ENCODE measurements at places on chromosomes 6 and 20.

- no peak for DNase-seq
Measured at GRCh38 chr20:56157530-56158203, 90.9 kb upstream of the MC3R start.

DNA sequence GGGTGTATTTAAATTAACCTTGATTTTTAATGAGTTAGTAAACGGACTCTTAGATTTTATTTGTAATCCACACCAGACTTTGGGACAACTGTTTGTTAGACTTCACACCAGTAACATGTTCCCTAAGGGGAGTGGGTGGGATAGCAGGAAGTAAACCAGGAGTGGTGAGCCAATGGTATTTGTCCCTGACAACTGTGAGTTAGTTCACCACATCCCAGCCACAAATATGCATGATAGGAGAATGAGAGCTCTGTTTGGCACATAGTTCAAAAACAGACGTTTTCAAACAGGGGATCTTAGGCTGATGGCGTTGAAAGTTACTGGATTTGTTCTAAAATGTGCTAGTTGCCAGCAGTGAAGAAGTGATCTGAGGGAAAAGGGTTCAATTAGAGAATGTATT is 18.7 kb upstream of the COL10A1 start:
- DNase-seq: no peak

DNA sequence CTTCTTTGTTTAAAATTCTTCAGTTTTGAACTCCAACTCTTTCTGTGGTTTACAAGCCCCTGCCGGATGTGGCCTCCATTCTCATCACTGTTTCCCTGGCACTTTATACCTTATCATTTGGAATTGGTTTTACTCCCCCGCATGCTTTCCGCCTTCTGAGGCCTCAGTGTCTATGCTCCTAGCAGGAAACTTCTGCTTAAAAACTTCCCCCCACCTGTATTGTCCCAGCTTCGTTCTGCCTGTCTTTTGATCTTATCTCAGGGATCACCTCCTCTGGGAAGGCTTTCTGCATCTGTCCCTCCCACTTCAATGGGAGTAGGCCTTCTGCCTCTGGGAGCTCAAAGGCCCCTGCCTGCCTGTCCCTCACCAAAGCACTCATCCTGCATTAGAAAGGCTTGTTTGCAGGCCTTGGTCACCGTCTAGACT is 3.4 kb upstream of the ANGPT4 start:
- DNase-seq: no peak

- DNase-seq: no peak
Measured at GRCh38 chr6:117989086-117989485, 82.0 kb downstream of the SLC35F1 start.

GRCh38 chr6:45647341-45648261 is 269.9 kb upstream of the SUPT3H start:
- no peak for DNase-seq

GRCh38 chr6:69555088-69555638 is 241.6 kb downstream of the LMBRD1 start:
- DNase-seq: no peak
